Gastroesophageal sphincter (tissue), 4 donors: ENCODE measurements at places on chromosomes 5 and 9. TPM values are rescaled to one million over a fixed set of nuclear protein-coding genes. Genes with fewer than 3 reads are reported as not detected.
A peak's percentile ranks its signal among the peaks of the same experiment; 100 is the strongest.

PTPDC1 gene
- 10.6 TPM for total RNA-seq

GRCh38 chr9:38392235-38393127 is at the start of gene ALDH1B1:
Gene ALDH1B1, plus strand, starts transcription at chr9:38392702. Its CDS starts 3,047 bp downstream, at chr9:38395749.
- peak; percentile 95 for ATAC-seq

- ATAC-seq = no peak
These were observed 27.6 kb upstream of the SMIM23 start for GRCh38 chr5:171757853-171758535.

- ATAC-seq = no peak
These were observed 244.8 kb upstream of the MPDZ start for GRCh38 chr9:13524245-13524644.
